ENCODE measurements at places on chromosomes 5 and 9.

- DNase-seq: peak; percentile 47
These were observed 30.0 kb upstream of the TTLL11 start for GRCh38 chr9:122122903-122123632.

DNA sequence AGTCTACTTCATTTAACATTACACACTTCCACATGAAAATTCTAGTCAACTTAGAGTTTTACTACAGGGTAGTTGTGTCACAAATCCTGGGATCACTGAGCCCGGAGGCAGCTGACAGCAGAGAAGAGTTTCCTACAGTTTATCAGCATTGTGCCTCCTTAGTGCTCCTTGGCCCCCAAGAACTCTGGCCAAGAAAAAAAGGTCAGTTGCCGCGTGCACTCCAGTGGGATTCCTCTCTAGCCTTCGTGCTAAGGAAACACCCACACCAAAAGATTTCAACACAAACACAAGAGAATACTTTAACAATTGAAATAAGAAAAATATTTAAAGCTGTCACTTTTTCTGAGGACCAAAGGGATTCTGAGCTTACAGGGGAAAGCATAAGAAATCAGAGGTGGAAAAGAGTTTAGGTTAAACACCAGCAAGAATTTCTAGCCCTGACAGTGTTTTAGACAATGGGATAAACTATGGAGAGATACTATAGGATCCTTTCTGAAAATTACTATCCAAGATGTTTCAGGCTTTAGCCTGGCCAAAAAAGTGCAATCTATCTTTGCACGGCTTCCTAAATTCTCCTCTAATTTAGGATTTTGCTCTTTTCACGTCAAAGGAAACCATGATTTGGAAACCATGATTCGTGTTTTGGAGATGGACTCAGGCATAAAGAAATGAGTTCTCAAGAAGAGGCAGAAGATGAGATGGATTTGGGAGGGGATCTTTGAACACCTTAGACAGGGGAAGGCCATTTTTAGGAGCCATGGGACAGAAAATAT lies 606.8 kb downstream of the RAB3C start:
- no peak for DNase-seq

- no peak for DNase-seq
These were observed 318.7 kb downstream of the TLE1 start for GRCh38 chr9:81370650-81371049.

DNA sequence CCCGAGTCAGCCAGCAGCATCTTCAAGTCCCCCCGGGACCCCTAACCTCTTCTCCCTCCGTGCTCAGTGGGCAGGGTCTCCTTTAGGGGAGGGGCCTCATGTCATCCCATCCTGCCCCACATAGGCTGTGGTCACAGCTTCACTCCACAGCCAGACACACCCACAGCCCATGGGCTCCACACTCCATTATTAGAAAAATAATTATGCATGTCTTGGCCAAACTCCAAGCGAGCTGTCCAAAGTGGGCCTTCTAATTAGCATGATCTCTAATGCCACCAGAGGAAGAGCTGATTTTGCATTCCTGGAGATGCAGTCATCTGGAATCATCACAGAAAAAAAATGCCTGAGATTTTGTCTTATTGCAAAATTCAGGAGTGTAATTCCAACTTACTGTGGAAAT lies 418.2 kb downstream of the IRX2 start:
- no peak for DNase-seq

DNA sequence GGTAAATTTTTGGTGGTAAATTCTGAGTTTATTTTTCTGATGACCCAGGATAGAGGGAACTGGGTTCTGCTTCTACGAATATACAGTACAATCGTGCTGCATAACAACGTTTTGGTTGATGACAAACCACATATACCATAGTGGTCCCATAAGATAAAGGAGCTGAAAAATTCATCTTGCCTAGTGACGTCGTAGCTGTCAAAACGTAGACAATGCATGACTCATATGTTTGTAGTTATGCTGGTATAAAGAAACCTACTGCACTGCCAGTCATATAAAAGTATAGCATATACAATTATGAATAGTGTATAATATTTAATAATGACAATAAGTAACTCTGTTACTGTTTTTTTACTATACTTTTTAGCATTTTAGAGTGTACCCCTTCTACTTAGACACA lies 244.0 kb downstream of the GAS1 start:
- DNase-seq: no peak

- DNase-seq: no peak
These were observed 113.7 kb upstream of the HAPLN1 start for GRCh38 chr5:83834306-83834705.

DNA sequence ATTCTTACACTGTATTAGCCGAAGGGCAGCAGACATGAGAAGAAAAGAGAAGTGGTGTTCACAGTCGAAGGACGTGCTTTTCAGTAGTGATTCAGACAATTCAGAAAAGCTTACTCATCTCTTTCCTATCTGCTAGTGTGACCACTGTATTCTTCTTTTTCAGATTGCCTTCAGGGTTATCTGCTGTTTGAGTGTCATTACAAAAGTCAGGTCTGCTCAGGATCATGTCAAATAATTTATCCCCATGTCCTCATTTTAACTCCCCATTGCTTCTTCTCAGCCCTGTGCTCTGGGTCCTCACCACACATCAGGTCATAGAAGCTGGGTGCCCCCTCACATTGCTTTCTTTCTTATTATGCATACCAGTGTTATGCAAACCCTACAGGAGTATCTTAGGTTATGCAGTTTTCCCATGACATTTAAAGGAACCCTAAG lies 394.0 kb downstream of the CETN3 start:
- DNase-seq: no peak

- peak; percentile 90 for DNase-seq
These were observed 46.9 kb downstream of the ACTBL2 start for GRCh38 chr5:57435701-57436134.

DNA sequence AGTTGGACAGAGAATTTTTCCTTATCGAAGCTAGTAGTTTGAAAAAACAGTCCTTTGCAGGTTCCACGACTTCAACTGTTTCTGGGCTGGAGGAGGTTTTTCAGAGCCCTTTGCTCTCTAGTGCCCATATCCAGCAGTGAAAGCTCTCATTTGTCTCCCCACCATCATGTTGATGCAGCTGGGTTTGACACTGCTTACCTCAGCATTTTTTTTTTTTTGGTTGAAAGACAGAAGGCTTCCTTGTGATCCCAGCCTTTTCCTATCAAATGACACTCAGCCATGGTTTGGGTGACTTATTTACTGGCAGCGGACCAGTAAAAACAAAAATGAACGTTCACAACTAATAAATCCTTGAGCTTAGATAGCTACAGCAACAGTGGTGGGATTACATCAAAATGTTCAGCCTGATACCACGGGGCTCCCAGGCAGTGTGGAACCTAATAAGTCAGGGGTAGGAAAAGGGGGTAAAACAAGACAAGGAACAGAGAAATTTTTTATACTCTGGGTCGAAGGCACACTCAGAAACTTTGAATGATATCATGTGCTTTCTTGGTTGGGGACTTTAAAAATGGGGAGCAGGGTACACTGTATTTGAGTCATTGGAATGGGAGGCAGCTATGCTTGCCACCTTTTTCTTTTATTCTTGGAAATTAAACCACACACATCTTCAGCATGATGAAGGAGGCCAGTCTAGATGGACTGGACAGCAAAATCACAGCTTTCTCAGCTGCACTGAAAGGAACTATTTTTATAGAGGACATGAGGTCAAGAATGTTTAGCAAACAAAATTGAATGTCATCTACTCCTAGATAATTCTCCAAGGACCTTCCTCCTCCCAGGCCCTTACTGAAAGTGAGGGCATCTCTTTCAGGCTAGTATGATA lies 308.9 kb upstream of the MPDZ start:
- DNase-seq: no peak

- no peak for DNase-seq
These were observed 155.6 kb upstream of the VLDLR start for GRCh38 chr9:2465921-2466460.

DNA sequence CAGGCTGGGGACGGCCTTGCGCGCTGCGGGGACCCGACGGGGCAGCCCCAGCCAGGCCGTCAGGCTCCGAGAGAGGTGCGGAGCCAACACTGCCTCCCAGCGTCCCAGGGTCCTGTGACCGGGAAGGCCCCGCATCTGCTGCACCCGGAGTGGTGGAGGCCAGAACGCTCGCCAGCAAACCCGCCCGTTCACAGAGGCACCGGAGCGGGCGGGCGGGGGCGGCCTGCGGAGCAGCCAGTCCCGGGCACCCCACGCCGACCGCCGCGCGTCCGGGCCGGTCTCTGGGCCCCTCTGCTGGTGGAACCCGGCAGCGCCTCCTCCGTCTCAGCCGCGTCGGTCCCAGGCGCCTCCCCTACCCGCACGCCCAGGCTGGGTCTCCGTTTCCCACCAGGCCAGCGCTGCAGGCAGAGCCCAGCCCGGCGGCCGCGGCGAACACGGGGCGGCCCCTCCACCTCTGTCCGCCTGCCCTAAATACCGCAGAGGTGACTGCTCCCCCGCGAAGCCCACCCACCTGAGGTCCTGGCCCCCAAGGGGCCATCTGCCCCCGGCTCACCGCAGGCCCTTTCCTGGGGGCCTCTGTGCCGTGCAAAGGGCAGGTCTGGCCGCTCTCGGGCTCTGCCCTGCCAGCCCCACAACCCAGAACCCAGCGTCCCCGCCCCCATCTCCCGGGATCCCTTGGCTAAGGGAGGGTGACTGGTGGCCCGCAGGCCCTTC lies 15.9 kb downstream of the EXD3 start:
- DNase-seq: no peak

DNA sequence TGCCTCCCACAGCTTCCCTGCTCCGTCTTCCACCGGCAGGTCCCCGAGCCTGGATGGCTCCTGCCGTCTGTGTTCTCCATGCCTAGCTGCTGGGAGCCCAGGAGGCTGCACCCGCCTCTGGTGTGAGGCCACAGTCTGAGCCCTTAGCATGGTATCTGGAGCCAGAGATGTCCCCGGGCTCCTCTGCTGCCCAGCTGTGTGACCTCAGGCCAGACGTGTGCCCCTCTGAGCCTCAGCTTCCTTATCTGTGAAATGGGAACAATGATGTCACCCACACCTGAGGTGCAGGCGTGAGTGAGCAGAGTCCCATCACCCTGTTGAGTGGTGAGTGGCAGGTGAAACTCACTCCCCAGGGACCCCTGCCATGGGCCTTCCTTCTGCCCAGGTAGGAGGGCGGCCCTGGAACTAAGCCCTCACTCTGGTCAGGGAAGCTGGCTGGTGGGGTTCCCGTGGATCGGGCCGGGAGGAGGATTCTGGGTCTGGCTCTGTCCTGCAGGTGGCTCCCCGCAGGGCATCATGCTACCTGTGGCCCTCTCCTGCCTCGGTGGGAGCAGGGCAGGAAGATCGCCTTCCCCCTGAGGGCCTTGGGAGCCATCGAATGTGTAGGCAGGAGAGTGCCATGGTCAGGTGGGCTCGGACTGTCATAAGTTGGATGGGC lies 239.0 kb downstream of the PBX3 start:
- no peak for DNase-seq

DNA sequence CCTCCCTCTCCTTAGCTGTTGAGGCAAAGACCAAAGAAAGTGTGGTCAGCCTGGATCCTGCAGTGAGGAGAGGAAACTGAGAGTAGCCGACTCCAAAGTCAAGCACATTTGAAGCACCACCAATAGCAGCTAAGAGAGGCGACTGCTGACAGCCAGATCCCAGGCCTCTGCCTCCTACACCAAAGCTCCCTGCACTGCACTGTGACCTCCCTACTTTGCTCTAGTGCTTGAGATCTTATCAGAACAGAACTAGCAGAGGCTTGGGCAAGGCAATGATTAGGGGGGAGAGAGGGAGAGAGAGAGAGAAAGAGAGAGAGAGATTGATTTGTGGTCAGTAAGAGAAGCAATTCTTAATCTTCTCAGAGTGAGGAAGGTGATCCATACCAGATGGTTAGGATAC lies 216.3 kb downstream of the CDK5RAP2 start:
- no peak for DNase-seq

- DNase-seq: no peak
These were observed 346.7 kb upstream of the KLF9 start for GRCh38 chr9:70761139-70761670.

DNA sequence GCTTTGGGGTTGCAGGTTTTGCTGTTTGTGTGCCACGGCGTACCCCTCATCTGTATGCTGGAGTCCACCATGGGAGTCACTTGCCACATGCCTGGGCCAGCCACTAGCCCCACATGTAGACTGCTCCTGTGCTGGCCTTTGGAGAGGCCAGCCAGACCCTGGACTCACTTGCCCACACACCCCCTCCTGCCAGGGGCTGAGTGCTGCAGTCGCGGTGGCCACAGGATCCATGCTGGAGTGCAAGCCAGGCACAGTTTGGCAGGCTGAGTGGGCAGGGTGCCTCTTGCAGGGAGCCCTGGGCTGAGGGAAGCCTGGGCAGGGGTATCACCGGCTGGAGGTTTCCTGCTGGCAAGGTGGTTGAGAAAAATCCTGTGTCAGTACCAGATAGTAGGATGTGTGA lies 25.6 kb upstream of the GCNT1 start:
- no peak for DNase-seq

GRCh38 chr5:132378580-132378979 lies 9.1 kb downstream of the SLC22A5 start:
- no peak for DNase-seq

DNA sequence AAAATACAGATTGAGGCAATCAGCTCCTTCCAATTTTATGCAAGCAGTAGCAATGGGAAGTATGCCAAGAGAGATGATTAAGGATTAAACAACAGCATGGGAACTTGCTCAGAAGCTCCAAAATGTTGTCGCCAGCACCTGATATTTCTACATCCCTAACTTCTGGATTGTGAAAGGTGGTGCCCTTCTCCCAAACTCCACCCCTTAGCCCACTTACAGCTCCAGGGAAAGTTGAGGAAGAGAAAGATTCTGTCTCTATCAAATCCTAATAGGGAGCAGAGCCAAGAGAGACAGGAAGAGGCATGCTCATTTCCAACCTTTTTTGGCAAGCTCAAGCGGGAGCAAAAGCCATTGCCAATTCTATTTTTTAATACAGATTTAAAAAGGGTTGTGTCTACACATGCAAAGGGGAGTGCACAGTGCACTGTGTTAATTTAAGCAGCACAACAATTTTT lies 92.4 kb upstream of the NR3C1 start:
- DNase-seq: no peak

GRCh38 chr5:150341331-150341730 lies 16.2 kb upstream of the TCOF1 start:
- DNase-seq: no peak

DNA sequence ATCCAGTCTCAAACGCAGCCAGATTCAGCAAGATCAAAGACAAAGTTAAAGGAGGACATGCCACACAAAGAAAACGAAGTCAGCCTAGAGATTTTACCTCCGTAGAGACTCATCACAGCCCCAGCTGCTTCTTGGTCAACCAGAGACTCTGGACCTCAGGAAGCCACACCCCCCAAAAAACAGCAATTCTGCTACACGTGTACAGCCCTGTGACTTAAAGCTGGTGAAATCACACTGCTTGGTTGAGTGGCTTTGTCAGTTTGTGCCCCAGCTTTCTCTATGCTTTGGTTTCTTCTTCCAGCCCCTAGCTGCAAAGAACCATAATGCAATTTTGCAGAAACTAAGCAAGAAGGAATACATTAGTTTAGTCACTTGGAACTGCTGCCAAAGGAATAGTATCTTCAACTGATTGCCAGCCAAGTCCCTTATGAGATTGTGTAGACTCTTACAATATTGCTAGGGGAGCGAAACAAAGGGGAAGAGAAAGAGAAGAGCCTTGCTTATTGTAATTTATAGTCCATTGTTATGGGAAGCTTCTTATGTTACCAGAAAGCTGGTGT lies 158.8 kb upstream of the ZNF462 start:
- no peak for DNase-seq

- DNase-seq: no peak
These were observed 805.3 kb downstream of the TLE1 start for GRCh38 chr9:80883826-80884579.

- no peak for DNase-seq
These were observed 35.3 kb upstream of the MACIR start for GRCh38 chr5:103223031-103223955.

Measured in AG04450 (cell line).